ENCODE measurements at places on chromosomes 3 and 15.

DNA sequence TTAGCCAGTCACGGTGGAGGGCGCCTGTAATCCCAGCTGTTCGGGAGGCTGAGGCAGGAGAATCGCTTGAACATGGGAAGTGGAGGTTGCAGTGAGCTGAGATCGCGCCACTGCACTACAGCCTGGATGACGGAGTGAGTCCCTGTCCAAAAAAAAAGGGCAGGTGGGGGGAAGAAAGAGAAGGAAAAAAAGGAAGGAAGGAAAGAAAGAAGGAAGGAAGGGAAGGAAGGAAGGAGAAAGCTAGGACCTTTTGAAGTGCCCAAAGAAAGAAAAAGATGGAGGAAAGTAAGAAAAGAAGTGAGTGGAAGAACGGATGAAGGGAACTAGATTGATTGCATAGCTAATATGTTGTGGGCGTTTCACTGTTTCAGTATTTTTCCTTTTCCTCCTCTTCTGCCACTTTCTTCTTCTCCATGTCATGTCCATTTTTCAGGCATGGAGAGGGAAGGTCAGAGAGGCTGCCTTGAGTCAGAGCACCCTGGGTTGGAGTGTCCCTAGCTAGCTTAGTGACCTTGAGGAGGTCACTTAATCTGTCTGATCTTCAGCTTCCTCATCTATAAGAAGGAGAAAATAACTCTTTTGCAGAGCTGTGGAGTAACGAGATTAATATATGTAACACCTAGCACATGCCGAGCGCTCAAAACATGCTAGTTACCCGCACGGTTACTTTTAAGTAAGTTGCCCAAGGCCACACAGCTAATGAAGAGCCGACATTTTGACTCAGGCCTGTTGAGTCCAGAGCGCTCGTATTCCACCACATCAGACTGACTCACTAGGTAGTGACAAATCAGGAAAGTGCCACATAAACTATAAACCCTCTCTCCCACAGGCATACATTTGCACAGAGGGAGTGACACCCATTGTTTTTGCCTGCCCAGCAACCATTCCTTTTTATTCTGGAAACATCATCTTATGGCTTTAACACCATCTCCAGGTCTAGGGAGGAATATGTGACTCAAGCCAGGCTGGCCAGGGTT, 42.2 kb downstream of the BHLHE40 start:
- DNase-seq = no peak

GRCh38 chr3:160773722-160774121, 17.7 kb downstream of the PPM1L start:
- no peak for DNase-seq

DNA sequence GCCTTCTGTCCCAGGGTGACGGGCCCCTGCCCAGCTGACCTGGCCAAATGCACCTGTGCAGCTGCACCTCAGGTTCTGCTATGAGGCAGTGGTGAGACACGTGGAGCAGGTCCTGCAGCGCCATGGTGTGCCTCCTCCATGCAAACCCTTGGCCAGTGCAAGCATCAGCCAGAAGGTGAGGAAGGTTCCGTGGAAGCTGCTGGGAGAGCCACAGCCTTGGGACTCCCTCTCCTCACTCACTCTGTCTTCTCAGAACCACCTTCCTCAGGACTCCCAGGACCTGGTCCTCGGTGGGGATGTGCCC, 31.6 kb downstream of the PTPN23 start:
- DNase-seq = no peak

DNA sequence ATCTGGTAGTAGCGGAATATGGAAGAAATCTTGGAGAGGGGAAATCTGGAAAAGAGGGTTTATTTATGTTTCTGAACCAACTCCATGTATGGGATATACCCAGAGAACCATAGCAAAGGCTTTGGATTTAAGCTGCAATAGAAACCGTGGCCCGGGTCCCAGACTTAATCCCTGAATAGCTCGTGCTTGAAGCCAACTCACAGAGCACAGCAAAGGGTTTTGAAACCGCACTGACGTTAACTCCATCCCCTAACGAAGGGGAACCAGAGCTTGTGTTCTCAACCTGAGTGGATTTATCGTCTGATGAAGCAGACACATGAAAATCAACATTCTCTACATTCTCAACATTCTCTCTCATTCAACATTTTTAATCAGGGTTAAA, 154.6 kb downstream of the APBA2 start:
- no peak for DNase-seq

DNA sequence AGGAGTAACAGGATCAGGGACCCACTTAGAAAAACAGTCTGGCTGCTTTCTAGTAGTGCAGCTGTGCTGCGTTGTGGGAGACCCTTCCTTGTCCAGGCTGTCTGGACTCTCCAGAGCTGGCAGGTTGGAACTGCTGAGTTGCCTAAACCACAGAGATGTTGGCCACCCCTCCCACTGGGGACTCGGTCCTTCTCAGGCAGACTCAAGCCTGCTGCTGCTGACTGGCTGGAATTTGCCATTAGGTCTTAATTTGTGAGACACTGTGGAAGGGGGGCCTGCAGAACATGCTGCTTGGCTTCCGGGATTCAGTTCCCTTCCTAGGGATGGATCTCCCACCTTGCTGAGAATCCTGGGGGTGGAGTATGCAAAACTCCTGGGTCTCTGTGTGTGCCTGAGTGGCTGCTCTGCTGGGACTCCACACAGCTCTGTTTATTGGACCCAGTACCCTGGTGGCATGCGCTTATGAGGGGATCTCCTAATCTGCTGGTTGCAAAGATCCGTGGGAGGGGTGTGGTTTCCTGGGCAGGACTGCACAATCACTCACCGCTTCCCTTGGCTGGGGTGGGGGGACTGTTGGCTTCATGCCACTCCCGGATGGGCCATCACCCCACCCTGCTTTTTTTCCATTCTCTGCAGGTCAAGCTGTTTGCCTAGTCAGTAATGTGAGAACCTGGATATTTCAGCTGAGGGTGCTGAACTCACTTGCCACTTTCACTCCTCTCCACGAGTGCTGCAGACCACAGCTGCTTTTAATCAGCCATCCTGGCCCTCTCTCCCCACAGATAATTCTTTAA, 150.5 kb downstream of the CFAP20DC start:
- DNase-seq = peak; percentile 21

GRCh38 chr15:25946241-25946805, 83.2 kb upstream of the ATP10A start:
- DNase-seq = no peak

- no peak for DNase-seq
Measured at GRCh38 chr3:179726075-179726699, 73.3 kb downstream of the USP13 start.

DNA sequence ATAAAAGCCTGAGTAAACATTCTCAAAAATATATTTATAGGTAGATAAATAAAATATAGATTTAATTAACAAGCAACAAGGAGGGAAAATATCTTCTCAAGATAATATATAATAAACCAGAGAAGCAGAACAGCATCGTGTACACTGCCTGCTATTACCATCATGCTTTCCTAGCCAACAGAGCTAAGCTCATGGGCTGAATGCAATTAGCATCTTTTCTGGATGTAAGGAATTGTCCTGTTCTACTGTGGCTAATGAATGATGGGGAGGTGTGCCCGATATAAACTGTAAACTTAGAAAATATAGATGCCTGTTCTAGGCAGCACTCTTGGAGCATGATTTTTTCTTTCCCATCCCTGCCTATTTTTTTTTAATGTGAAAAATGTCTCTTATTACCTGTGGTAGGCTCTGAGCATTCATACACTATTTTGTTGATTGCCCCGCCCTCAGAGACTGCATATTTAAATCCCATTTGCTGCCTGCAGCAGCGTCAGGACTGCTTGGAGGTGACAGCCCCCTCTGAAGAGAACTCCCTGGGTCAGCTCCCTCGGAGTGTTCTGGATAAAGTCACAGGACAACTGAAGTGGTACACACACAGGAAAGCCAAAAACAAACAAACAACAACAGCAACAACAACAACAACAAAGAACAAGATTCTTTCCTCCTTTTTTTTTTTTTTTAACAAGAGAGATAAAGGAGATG, 312.3 kb downstream of the SATB1 start:
- DNase-seq = no peak

DNA sequence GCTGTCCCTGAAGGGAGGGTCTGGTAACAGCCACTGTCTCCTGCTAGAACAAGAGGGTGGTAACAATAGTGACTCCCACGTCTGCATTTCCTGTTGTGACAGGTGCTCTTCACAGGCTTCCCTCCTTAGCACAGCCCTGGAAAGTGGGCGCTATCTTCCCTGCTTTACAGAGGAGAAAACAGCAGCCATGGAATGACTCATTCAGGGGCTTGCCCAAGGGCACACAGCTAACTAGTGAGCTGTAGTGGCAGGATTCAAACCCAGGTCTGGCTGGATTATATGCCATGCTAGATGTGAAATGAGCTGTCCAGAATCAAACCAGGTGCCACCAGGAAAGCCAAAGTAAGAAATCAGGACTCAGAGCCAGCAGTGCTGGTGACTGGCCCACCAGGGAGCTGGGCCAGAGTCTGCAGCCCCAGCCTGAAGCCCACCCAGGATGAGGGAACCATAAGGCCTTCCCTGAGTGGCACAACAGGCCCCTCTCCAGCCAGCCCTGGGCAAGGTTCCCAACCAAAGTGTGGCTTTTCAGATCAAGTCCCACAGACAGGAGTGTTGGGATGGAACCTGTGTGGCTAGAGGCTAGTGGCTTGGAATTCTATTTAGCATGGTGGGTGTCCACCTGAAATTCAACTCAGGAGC, 102.4 kb downstream of the ETFA start:
- DNase-seq = peak; percentile 58
